ENCODE measurements at places on chromosomes 6 and 20.
A peak's percentile ranks its signal among the peaks of the same experiment; 100 is the strongest.

- no peaks in the 10 kb centered on the region for H3K36me3 ChIP-seq
- peaks cover 26% of the 10 kb centered on the region for H3K4me1 ChIP-seq
- DNase-seq = no peak
- H3K4me3 ChIP-seq = no peak overlapping the region
These were observed 1.4 kb downstream of the MTCL3 start for GRCh38 chr6:127517693-127518092.

DNA sequence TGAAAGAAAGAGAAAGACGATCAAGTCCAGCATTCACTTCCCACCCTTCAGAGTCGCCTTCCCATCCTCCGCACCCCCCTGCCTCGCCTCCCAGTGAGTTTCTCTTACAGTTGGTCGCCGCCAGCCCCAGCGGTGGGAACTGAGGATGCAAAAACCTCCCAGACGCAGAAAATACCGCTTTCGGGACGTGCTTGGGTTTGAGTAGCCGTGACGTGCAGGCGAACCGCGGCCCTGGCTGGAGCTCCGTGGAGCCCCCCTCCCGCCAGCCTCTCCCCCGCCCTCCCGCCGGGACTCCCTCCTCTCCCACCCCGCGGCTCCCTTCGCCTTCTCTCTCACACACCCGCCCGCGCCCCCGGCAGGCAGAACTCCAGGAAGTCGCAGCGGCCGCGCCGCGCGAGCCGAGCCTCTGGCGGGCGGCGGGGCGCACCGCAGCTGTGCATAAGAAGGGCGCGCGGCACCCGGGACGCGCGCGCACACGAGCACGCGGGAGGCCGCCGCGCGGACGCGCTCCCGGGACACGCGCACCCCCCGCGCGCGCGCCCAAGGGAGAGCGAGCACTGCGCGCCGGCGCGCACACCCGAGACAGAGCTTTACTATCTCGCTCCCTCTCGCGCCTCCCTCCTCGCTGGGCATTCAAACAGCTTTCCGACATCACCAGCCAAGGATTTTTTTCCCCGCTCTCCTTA is at the start of gene ADGRB3:
TSS of gene ADGRB3 (plus strand) at position 557 of the 686 bp plus-strand sequence. CDS start 3,394 bp downstream, outside the sequence.
- peaks cover 4% of the 10 kb centered on the region for H3K27me3 ChIP-seq
- peak within 1 kb of the TSS; percentile 75 for H3K27ac ChIP-seq
- no peaks in the 10 kb centered on the region for H3K36me3 ChIP-seq

- H3K4me3 ChIP-seq = no peak overlapping the region
- no peak overlapping the region for H3K27ac ChIP-seq
- no peaks in the 10 kb centered on the region for H3K4me1 ChIP-seq
- peaks cover 5% of the 10 kb centered on the region for H3K27me3 ChIP-seq
These were observed 314.6 kb downstream of the CDH26 start for GRCh38 chr20:60272790-60273189.

- no peaks in the 10 kb centered on the region for H3K27me3 ChIP-seq
- no peaks in the 10 kb centered on the region for H3K36me3 ChIP-seq
- no peak overlapping the region for H3K27ac ChIP-seq
- no peaks in the 10 kb centered on the region for H3K4me1 ChIP-seq
- no peak overlapping the region for H3K4me3 ChIP-seq
These were observed 5.5 kb downstream of the OR2B6 start for GRCh38 chr6:27962506-27962905.

DNA sequence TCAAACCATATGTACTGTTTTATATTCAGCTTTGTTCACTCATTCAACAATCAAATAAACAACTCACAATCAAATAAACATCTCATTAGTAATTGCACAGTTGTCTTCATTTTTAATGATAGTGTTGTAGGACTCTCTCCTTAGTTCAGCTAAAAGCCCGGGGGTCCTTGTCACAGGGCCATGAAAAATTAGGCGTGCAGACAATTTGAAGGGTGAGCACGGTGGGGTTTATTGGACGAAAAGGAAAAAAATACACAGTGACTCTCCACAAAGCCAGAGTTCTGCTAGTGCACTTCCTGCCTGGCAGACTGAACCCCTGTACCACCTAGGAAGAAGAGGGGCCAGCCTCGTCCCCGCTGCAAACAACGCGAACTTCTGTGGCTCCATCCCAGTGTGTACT is 257.6 kb upstream of the FLRT3 start:
- no peak overlapping the region for H3K27ac ChIP-seq
- H3K27me3 ChIP-seq = no peaks in the 10 kb centered on the region
- no peak overlapping the region for H3K4me3 ChIP-seq
- H3K36me3 ChIP-seq = no peaks in the 10 kb centered on the region

DNA sequence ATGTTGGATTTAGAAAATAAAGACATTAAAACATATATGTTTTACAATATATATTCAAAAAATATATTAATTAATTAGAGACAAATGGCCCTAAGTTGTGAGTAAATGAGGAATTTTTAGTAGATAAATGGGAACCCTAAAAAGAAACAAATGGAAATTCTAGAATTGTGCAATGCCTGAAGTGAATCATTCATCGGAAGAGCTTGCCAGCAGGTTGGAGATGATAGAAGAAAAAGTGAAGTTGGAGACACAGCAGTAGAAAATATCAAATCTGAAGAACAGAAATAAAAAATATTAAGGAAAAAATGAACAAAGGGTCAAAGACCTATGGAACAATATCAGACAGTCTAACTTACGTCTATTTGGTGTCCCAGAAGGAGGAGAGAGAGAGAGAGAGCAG is 109.4 kb upstream of the NEDD9 start:
- no peak overlapping the region for H3K4me3 ChIP-seq
- H3K4me1 ChIP-seq = no peaks in the 10 kb centered on the region
- H3K27ac ChIP-seq = no peak overlapping the region
- DNase-seq = no peak
- H3K36me3 ChIP-seq = no peaks in the 10 kb centered on the region
- H3K27me3 ChIP-seq = no peaks in the 10 kb centered on the region

DNA sequence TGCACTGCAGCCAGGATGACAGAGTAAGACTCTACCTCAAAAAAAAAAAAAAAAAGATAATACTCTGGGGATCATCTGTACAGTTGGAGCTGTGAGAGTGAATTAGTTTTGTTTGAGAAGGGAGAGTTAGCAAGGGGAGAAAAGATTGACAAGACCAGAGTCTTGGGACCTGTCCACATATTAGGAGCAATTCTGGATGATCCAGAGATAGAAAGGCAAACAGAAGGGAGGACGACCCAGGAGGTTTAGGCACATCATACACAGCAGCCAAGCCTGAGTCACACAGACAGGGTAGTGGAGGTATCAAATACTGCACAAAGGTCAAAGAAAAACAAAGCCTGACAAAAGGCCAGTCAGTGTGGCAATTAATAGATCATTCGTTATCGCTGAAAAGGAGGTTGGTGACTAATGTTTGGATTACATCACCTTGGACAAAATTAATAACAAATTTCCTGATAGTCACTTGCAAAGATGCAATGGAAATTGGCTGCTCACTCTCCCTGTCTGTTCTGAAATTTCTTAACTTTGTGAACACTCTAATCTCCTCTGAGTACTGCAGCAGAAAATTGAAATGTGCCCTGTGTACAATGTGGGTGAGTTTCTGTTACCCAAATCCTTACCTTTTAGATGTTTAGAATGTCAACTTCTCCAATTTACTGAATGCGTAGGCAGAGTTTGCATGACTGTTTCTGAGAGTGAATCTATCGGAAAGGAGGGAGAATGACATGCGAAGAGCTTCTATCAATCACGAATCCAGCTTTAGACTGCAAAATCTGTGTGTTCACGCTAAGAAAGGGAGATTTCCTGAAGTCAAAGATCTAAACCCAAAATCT is 105.4 kb downstream of the TSHZ2 start:
- peak overlapping the region; percentile 66 for H3K27ac ChIP-seq
- no peaks in the 10 kb centered on the region for H3K36me3 ChIP-seq
- H3K27me3 ChIP-seq = no peaks in the 10 kb centered on the region
- no peak for DNase-seq

- H3K4me3 ChIP-seq = no peak overlapping the region
- peak overlapping the region; percentile 54 for H3K27ac ChIP-seq
- H3K36me3 ChIP-seq = peaks cover 82% of the 10 kb centered on the region
- H3K4me1 ChIP-seq = peaks cover 95% of the 10 kb centered on the region
- no peaks in the 10 kb centered on the region for H3K27me3 ChIP-seq
These were observed 32.4 kb downstream of the EZR start for GRCh38 chr6:158786645-158787304.

DNA sequence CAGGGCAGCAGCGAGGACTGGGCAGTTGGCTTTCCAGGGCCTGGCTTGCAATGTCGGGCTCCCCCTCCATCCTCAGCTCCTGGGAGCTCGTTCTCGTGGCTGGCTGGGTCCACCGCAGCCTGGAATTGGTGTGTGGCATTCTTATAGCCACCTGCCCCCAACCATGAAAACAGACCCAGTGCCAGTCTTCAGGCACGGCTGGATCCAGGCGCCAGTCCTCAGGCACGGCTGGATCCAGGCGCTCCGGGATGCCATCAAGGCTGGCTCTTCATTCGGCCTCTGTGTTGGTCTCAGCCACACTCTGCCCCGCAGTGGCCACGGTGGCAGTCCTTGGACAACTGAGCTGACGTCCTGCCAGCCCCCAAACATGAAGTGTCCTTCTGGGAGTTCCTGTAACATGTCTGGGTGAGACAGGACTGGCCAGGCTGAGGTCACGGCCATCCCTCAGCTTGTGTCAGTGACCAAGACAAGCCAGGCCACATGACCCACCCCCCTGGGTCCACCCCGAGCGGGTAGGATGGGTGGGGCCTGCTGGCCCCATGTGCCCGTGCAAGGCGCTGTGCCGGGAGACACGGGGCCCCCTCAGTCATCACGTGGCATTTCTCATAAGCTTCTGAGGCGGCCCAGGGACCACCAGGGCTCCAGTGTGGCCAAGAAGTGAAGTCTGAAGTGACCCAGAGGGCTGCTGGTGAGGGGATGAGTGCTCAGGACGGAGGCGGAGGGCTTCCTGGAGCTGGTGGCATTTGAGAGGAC is 99.0 kb downstream of the TAF4 start:
- peaks cover 42% of the 10 kb centered on the region for H3K27me3 ChIP-seq
- H3K27ac ChIP-seq = no peak overlapping the region
- no peak overlapping the region for H3K4me3 ChIP-seq
- DNase-seq = no peak
- no peaks in the 10 kb centered on the region for H3K4me1 ChIP-seq
- no peaks in the 10 kb centered on the region for H3K36me3 ChIP-seq

GRCh38 chr6:33772082-33772830 is 16.7 kb downstream of the LEMD2 start:
- peaks cover 19% of the 10 kb centered on the region for H3K4me1 ChIP-seq
- H3K27me3 ChIP-seq = no peaks in the 10 kb centered on the region
- peaks cover 42% of the 10 kb centered on the region for H3K36me3 ChIP-seq
- H3K4me3 ChIP-seq = peak overlapping the region; percentile 38
- H3K27ac ChIP-seq = peak overlapping the region; percentile 69
- no peak for DNase-seq

GRCh38 chr20:51734876-51735720 is 33.1 kb downstream of the ATP9A start:
- peaks cover 43% of the 10 kb centered on the region for H3K4me1 ChIP-seq
- no peaks in the 10 kb centered on the region for H3K27me3 ChIP-seq
- no peaks in the 10 kb centered on the region for H3K36me3 ChIP-seq
- no peak overlapping the region for H3K4me3 ChIP-seq
- no peak overlapping the region for H3K27ac ChIP-seq

DNA sequence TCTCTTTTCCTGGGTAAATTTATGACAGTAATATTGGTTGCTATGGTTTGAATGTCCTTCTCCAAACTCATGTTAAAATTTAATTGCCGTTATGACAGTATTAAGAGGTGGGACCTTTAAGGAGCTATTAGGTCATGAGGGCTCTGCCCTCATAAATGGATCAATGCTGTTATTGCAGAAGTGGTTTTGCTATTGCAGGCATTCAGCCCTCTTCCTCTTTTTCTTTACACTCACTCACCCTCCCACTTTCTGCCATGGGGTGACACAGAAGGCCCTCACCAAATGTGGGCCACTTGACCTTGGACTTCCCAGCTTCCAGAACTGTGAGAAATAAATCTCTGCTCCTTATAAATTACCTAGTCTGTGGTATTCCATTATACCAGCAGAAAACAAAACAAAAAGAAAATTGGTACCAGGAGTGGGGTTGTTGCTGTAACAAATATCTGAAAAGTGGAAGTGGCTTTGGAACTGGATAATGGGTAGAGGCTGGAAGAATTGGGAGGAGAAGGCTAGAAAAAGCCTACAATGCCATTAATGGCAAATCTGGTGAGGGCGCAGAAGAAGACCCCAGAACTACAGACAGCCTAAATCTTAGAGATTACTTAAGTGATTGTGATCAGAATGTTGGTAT is 24.8 kb upstream of the IGF2R start:
- no peaks in the 10 kb centered on the region for H3K27me3 ChIP-seq
- DNase-seq = no peak
- no peaks in the 10 kb centered on the region for H3K4me1 ChIP-seq
- no peak overlapping the region for H3K4me3 ChIP-seq
- no peaks in the 10 kb centered on the region for H3K36me3 ChIP-seq
- H3K27ac ChIP-seq = no peak overlapping the region

DNA sequence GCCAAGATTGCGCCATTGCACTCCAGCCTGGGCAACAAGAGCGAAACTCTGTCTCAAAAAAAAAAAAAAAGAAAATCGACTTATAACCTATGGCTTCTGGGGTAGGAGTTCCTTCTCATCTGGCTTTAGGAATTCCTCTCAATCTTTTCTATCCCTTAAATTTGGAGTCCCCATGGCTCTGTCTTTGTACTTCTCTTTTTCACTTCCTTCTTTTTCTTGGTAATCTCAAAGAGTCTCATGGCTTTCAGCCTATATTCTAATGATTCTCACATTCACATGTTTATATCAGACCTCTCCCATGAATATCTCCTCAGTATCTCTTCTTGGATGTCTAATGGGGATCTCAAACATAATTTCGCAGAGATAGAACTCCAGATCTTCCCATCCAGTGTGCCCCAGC is 42.8 kb upstream of the RALGAPA2 start:
- DNase-seq = no peak
- no peaks in the 10 kb centered on the region for H3K36me3 ChIP-seq
- H3K4me3 ChIP-seq = no peak overlapping the region
- H3K4me1 ChIP-seq = no peaks in the 10 kb centered on the region
- no peaks in the 10 kb centered on the region for H3K27me3 ChIP-seq

GRCh38 chr6:162546905-162547304 is 180.7 kb downstream of the PRKN start:
- H3K4me3 ChIP-seq = no peak overlapping the region
- no peak for DNase-seq
- H3K27me3 ChIP-seq = no peaks in the 10 kb centered on the region
- H3K27ac ChIP-seq = no peak overlapping the region
- H3K36me3 ChIP-seq = no peaks in the 10 kb centered on the region
- H3K4me1 ChIP-seq = no peaks in the 10 kb centered on the region

- H3K27me3 ChIP-seq = no peaks in the 10 kb centered on the region
- H3K36me3 ChIP-seq = no peaks in the 10 kb centered on the region
- no peak overlapping the region for H3K4me3 ChIP-seq
These were observed 37.1 kb downstream of the TNFAIP3 start for GRCh38 chr6:137903933-137904821.

GRCh38 chr6:126427713-126428112 is 87.8 kb downstream of the CENPW start:
- H3K27ac ChIP-seq = no peak overlapping the region
- H3K4me1 ChIP-seq = no peaks in the 10 kb centered on the region
- no peak for DNase-seq
- no peak overlapping the region for H3K4me3 ChIP-seq

GRCh38 chr20:10061641-10062040 is 26.9 kb downstream of the ANKEF1 start:
- no peak overlapping the region for H3K27ac ChIP-seq
- no peak overlapping the region for H3K4me3 ChIP-seq
- no peak for DNase-seq

Data from esophagus squamous epithelium (tissue), 5 donors.